ENCODE measurements at places on chromosomes 2 and 18.

GRCh38 chr2:60868589-60869273 is 12.6 kb upstream of the REL start:
- no peak for DNase-seq

DNA sequence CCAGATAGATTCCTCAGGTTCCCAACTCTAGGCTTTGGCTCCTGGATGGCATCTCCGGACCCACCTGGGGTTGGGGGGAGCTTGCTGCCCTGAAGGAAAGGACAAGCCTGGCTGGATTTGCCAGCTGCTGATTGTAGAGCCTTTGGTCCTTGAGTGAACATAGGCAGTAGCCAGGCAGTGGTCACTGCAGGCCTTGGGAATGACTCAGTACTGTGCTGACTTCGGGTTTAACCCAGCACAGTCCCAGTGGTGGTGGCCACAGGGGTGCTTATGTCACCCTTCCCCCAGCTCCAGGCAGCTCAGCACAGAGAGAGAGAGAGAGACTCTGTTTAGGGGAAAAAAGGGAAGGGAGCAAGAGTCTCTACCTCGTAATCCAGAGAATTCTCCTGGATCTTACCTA is 27.7 kb upstream of the ACTR2 start:
- DNase-seq = no peak

- DNase-seq = no peak
Observed at GRCh38 chr18:75489493-75490190, 62.1 kb upstream of the SMIM21 start.

- no peak for DNase-seq
Observed at GRCh38 chr18:57004366-57005121, 142.3 kb upstream of the BOD1L2 start.

DNA sequence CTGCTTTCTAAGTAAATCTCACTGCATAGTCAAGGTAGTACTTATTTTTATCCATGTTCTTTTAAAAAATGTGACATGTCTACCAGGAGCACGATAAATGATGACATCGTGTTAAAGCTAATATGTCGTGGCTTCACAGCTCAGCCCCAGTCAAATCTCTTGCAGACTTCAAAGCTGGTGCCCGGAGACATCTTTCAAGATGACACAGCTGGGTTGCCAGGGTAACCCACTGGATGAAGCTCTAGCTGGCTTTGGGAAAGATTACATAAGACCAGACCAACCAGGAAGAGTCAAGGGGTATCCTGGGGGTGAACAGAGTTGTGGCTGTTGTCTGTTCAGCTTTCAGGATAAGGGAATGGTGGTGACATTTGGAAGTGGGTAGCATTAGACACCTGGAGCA is 67.8 kb downstream of the VSNL1 start:
- no peak for DNase-seq

GRCh38 chr2:199811346-199811745 is 39.6 kb downstream of the FTCDNL1 start:
- DNase-seq = no peak

DNA sequence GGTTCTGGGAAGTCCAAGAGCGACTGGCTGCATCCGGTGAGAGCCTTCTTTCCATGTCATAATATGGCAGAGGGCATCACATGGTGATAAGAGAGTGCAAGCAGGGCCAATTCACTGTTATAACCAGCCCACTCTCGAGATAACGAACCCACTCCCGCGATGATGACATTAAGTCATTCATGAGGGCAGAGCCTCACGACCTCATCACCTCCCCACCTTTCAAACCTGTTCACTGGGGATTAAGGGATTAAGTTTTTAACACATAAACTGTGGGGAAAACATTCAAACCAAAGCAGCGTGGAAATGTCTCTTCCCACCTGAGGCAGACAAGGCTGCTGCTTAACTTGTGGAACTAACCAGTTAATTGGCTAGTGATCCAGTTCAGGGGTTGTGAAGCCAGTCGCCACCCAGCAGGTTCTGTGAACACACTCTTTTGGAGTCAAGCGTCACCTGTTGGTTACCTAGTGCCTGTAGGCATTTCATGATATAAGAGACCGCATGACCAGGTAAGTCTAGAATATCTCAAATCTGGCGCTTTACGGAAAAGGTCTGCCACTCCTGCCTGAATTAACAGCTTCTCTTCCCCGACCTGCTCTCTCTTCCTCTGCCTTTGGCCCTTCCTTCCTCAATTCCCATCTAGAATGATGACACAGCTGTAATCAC is 54.3 kb downstream of the EDAR start:
- DNase-seq = no peak

DNA sequence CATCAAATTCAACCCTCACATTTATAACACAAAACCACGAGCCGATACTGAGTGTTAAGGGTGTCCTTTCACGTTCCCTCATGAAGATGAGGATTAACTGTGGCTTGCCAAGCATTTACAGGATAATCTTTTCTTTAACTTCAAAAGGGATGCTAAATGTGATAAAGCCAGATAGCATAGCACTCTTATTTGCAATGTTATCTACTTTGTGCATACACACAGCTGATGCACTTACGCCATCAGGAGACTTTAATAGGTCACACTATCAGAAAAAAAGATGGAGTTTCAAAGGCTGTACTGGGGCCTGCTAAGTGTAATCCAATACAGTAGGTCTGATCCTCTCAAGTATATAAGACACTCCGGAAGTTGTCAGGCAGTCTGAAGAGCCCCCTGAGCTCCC is 572.7 kb downstream of the PIK3C3 start:
- no peak for DNase-seq

GRCh38 chr2:3970791-3971651 is 267.6 kb downstream of the DCDC2C start:
- peak; percentile 19 for DNase-seq

- DNase-seq = no peak
Observed at GRCh38 chr2:72014831-72015230, 132.8 kb downstream of the CYP26B1 start.

GRCh38 chr2:12896318-12896982 is 179.7 kb downstream of the TRIB2 start:
- DNase-seq = no peak

DNA sequence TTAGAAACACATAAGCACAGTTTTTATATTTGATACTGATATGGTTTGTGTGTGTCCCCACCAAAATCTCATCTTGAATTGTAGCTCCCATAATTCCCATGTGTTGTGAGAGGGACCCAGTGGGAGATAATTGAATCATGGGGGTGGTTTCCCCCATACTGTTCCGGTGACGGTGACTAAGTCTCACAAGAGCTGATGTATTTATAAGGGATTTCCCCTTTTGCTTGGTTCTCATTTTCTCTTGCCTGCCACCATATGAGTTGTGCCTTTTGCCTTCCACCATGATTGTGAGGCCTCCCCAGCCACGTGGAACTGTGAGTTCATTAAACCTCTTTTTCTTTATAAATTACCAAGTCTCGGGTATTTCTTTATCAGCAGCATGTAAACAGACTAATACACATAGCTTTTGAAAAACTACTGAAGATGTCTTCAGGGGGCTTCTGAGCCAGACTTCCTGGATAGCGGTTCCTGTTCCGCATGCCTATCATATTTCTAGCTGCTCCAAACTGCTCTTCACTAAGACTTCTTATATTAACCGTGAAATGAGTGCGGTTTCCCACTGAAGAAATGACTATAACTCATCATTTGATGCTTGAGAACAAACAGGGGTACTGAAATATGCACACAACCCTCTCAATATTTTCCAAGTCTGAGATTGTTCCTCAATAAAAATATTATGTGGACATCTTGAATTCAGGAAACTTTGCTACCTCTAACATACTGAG is 75.8 kb downstream of the SPHKAP start:
- no peak for DNase-seq

DNA sequence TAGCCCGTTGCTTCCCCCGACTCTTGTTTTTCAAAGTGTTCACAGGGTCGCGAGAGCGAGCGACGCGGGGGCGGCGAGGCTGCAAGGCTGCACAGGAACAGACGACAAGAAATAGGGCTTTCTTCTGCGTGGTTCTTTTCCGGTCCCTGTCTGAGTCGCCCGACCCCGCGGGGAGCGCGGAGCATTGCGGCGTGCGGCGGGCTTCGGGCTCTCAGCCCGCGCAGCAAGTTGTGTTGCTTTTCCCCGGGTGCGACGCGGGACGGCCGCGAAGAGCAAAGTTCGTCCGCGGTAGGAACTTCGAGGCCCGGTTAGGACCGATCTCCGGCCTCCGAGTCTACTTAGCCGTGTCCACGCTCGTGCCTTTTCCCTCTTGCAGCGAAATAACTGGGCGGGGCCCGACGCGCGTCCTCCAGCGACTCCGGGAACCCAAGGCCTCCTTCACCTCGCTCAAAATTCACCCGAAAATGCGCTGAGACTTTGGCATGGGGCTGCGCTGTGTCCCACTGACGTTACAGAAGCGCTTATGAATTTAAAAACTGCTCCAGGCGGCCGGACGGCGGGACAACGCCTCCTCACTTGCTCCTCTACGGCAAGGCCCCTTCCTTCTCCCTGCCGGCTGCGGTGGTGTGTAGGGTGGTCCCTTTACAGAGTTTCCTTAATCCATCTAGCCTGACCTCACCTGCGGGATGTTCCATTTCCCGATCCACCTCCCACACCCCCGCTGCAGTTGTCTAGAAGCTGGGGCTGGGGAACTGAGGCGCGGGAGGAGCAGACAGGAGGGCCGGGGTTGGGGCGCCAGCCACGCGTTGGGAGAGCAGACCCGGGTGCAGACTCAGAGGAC is 1.5 kb upstream of the BCL2L11 start:
- DNase-seq = peak; percentile 26

- DNase-seq = no peak
Observed at GRCh38 chr18:26005950-26006349, 84.5 kb downstream of the SS18 start.

- no peak for DNase-seq
Observed at GRCh38 chr2:205731583-205731981, 49.3 kb downstream of the NRP2 start.

DNA sequence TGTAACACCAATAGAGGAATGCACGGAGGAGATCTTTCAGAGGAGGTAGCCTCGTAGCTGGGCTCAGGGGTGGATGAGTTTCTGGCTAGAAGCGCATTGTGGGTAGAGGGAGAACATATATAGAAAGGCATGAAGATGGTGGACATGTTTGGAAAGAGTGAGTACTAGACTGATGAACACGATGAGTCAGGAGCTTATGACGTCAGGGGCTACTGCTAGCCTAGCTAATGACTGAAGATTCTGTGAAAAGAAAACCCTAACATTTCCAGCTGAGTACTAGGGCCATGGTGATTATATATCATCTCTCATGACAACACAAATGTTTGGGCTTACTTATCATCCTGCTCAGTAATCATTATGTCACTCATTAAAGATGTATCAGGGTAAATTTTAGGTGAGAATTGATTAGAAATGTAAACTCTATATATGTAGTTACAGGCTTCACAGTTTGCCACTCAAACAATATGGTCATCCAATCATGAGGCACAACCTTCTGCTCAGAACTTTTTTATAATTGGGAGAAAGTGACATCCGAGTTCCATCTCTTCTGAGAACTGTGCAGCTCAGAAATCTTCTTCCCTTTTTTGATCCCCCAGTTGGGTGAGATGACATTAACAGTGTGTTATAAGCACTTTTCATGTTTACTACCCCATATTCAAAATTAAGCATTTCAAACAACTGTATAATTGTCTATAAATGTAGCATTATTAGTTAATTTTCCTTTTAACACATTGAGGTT is 22.2 kb upstream of the IL1RN start:
- no peak for DNase-seq

DNA sequence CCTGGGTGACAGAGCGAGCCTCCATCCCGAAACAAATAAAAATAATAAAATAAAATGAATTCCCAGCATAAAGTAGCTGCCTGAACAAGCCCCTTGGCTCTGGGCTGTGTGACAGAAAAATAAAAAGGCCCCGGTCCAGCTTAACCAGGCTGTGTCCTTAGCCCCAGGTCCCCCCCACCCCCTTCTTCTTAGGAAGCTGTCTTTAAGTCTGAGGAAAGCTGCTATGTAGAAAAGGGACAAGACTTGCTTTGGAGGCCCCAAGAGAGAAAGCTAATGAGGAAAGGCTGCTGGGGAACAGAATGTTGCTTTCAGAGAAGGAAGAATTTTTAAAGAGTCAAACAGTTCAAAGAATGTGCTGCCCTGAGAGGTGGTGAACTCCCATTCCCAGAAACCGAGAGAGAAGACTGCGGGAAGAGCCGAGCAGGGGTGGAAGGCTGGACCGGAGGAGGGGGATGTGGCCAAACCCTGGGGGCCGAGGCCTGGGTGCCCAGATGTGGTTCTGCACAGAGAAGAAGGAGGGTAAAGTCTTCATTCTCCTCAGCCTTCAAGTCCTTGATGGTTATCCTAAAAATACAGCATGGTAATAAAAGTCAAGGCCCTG is 61.9 kb downstream of the CENPO start:
- DNase-seq = no peak

GRCh38 chr2:191218292-191218898 is 26.8 kb upstream of the MYO1B start:
- peak; percentile 55 for DNase-seq

GRCh38 chr2:228503731-228504130 is 322.2 kb upstream of the SPHKAP start:
- no peak for DNase-seq

DNA sequence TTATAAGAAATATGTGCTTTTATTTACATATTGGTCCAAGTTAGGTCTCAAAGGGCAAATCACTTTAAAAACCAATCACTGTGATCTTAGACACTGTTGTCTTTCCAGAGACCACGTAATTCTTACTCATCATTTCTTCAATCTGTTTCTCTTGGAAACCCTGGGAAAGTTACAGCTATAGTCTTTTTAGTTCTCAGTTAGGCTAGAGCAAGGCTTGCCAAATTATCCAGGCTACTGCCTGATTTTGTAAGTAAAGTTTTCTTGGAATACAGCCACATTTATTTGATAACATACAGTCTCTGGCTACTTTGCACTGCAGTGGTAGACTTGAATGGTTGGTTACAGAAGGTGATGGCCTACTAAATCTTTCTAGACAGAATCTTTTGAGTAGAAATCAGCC is 106.0 kb downstream of the KIAA1328 start:
- no peak for DNase-seq

GRCh38 chr2:59490994-59491393 is 1062.5 kb downstream of the BCL11A start:
- DNase-seq = no peak
